ENCODE measurements at places on chromosomes 4 and X. TPM values are rescaled to one million over a fixed set of nuclear protein-coding genes. Genes with fewer than 3 reads are reported as not detected.

Gene GYPB
- total RNA-seq = not detected

Gene RAP1GDS1
- total RNA-seq = 30.4 TPM

Gene TRIM60
- not detected for total RNA-seq

Gene STPG2
- total RNA-seq = not detected

Gene TMEM156
- total RNA-seq = 17.8 TPM

Gene THAP6
- 5.2 TPM for total RNA-seq

Gene HPGD
- 63.8 TPM for total RNA-seq

Gene NUDT10
- 0.51 TPM for total RNA-seq

Gene GPC3
- total RNA-seq = not detected

Gene ARX
- 0.49 TPM for total RNA-seq

Gene STARD8
- 1.8 TPM for total RNA-seq

Gene TRIM61
- not detected for total RNA-seq

Gene EDNRA
- total RNA-seq = 0.36 TPM

Gene EMCN
- total RNA-seq = not detected

Gene TEX13C
- not detected for total RNA-seq

Gene PRICKLE3
- total RNA-seq = 18.2 TPM

Gene VEGFD
- total RNA-seq = 0.31 TPM

Gene USP26
- total RNA-seq = not detected

Gene PNMA5
- total RNA-seq = not detected

Gene RIPPLY1
- total RNA-seq = not detected

Gene LONRF3
- total RNA-seq = 2.5 TPM

Gene SPANXD
- total RNA-seq = not detected

Gene UGT8
- 0.15 TPM for total RNA-seq

Gene POF1B
- total RNA-seq = 2.6 TPM

Gene FRMD7
- not detected for total RNA-seq
